ENCODE measurements at places on chromosomes 2 and 18.

GRCh38 chr2:18903750-18904149 is 314.4 kb upstream of the NT5C1B start:
- no peak for DNase-seq

DNA sequence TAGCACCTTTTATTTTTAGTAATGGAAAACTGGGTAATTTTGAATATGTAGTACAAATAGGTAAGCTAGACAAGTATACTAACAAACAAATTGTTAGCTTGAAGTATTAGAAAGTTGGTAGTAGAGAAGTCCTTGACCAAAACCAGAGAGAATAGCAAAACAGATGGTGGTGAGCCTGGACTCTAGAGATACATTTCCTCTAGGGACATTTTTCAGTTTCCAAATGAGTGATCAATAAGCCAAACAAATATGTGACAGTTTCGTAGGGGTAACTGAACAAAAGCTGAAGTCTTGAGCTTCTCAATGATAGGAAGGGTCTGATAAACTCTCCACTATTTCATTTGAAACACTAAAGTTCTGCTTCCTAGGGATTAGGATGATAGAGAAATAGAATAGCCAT is 692.0 kb upstream of the FAM98A start:
- DNase-seq = no peak

DNA sequence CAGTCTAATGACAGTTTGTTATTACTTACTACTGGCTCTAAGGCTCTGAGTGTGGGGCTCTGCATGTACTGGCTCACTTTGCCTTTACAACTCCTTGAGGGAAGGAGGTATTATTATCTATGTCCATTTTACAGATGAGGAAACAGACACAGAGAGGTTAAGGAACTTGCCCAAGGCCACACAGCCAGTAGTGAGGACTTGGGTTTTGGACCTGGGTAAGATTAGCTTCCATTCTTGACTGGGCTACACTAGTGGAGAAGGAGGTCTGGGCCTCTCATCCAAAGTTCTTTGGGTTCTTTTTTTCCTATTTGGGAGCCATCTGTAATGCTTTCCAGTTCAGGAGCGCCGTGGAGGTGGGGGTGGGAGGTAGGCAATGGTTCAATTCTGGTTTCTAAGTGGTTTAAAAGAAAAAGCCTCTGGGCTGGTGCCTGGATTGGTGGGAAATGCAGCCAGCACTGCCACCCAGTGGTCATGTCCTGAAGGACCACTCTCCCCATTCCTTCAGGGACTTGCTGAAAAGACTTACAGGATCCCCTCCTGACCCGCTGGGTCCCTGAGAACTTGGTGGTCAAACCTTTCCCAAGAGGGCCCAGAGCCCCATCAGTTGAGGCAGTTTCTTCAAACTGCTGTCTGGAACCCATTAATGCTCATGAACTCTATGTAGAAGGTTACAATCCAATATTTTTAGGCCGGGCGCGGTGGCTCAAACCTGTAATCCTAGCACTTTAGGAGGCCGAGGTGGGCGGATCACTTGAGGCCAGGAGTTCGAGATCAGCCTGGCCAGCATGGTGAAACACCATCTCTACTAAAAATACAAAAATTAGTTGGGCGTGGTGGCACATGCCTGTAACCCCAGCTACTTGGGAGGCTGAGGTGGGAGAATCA is 38.6 kb upstream of the NOTO start:
- DNase-seq = peak; percentile 30

DNA sequence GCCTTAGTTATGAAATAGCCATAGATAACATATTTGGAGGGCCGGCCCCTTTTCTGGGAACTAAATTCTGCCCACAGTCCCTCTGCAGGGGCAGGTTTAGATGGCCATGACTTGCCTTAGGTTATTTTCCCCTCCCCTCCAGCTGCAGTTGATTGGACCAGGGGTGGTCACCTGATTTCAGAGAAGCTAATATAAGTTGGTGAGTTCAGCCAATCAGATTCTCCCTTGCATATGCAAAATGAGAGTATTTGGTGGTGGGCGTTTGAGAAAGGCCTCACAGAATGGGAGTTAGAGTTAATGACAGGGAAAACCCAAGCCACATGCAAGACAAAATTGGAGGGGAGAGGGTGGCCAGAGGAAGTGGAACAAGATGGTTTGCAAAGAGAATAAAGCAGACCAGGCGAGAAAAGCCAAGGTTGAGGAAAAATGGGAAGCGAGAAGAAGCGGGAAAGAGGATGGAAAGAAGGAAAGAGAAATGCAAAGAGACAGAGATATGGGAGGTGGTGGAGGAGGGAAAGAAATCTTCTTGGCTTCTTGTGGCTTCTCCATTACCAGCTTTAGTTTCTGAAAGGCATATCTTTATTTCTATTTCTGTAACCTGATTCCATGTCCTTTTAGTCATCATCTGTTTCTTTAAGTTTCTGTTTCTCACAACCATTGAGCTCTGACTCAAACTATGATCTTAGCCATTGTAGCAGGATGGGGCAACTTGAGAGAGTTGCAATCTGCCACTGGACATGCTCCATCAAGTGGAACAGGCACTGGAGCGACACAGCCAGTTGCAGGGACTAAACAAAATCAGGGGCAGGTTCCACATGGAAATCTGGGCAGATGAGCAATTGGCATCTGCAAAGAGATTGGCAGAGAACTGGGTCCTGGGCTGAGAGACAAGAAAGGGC is 108.1 kb upstream of the SIX3 start:
- DNase-seq = no peak

DNA sequence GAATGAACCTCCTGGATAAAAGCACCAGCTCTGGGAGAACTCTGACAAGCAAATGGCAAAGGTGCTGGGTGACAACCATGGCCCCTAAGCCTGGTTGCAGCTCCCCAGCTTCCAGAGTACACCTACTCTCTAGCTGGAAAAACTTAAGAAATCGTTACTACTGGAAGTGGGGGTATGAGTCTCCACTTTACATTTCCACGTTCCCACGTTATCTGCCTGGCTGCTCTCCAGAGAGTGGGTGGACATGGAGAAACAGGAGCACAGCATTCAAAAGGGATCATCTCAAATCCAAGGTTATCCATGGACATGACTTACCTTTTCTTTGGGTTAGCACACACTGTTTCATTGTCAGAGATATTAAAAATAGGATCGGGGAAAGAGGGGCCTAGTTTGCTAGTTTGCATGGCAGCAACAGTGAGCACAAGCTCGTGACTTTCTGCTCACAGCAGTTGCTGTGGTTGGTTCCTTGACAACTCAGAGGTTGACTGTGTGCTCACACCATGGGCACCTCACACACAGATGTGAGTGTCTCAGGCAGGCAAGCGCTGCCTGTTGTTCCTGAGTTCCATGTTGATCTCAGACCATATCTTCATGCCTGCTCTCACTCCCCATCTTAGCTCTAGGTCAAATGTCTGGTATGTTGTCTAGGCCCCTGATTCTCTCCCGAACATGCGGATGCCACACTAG is 32.5 kb downstream of the PTPN18 start:
- no peak for DNase-seq

DNA sequence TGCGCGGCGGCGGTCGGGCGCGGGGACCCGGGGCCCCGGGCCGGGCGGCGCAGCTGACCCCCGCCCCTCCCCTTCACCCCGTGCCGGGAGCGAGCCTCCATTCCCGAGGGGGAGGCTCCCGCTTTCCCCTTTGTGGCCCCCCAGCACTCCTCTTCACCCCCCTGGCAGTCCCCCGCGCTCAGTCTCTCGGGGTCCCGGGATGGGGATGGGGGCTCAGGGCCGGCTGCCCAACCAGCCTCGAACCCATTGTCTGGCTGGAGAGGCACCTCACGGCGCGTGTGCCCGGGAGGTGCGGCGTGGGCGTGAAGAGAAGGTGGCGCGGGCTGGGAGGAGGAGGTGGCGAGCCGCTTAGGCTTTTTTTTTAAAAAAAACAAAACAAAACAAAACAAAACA is 748 bp downstream of the FMNL2 start:
- DNase-seq = no peak

GRCh38 chr18:77000527-77000926 is 132.1 kb downstream of the MBP start:
- DNase-seq = peak; percentile 21

GRCh38 chr2:78865667-78866066 is 159.8 kb upstream of the REG3G start:
- no peak for DNase-seq
